BE2C (cell line): ENCODE measurements at places on chromosomes 16 and 17.

- peak; percentile 95 for DNase-seq
Measured at GRCh38 chr17:38508954-38509771, 80.9 kb downstream of the ARHGAP23 start.

- peak; percentile 98 for DNase-seq
Measured at GRCh38 chr17:83051396-83052240, 27.8 kb upstream of the METRNL start.

DNA sequence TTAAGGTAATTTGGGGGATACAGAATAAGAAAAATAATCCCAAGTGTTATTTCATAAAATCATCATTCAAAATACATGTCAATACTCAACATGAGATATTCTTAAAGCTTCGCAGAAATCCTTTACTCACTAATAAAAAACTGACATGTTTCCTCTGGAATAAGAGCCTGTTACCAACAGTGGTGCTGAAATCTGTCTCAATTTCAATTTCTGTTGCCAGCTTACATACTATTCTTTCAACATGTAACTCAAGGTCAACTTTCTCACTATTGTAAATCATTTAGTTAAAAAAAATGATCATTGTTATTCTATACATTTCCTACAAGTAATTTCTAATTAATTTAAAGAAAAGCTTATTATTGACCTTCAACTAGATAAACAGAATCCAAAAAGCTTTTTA is 67.9 kb downstream of the CEP95 start:
- DNase-seq = no peak

DNA sequence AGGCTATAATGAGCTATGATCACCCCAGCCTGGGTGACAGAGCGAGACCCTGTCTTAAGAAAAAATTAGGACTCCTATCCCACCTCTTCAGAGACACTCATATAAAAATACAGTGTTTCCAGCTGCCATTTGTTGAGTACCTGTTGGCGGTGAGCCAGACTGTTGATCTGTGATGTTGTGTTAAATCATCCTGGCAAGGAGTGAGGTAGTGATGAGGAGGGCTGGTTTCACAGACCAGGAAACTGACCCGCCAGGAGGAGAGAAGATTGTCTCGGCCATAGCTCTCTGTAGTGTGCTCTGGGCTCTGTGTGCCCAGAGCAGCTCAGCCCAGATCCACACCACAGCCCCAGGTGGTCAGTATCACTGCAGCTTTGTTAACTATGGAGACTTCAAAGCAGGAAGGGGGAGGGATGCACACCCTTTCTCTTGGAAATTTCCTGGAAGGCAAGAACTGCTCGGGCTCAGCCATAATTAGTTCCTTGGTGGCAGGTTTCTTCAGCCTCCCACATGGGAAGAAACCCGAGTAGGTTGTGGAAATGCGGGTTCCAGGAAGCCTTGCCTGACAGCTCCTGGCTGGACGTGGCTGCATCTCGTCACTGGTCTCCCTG is 343.0 kb downstream of the SNX29 start:
- DNase-seq = peak; percentile 22
